Kidney tubule cell (primary cell): ENCODE measurements at places on chromosomes 12 and 14.
A peak's percentile ranks its signal among the peaks of the same experiment; 100 is the strongest.

DNA sequence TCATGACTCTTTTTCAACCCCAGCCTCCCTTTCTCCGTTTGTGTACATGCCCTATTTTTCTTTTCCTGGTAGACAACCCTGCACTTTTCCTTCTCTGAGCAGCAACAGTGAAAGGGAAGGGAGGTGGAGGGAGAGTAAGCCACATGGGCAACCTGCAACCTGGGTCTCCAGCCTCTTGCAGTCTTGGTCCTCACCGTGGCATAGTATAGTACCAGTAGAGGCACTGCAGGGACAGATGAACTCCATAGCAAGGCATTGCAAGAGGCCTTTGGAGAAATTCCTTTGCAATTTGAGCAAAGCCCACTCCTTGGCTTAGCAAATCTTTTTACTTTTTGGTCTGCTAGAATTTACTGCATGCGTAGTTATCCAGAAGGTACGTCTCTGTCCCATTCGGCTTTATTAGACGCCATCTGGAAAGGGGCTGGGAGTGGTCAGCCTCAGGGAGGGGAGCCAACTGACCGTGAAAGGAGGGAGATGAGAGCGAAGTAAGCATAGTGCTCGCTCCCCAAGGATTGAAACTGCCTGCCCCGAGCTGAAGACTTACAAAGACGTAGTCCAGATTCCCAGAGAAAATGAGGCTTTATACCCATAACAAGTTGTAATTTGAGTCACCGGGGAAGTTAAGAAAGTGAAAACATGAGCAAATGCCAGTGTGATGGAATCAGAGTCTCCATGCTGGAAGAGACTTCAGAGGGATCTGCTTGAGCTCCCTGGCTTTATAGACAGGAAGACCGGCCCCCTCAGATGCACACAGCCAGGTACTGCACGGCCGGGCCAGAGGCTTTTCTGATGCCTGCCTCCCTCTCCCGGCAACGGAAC lies 332.0 kb downstream of the CACNA1C start:
- peak; percentile 47 for DNase-seq

GRCh38 chr14:77094672-77095284 lies 3.3 kb upstream of the CIPC start:
- peak; percentile 76 for DNase-seq

DNA sequence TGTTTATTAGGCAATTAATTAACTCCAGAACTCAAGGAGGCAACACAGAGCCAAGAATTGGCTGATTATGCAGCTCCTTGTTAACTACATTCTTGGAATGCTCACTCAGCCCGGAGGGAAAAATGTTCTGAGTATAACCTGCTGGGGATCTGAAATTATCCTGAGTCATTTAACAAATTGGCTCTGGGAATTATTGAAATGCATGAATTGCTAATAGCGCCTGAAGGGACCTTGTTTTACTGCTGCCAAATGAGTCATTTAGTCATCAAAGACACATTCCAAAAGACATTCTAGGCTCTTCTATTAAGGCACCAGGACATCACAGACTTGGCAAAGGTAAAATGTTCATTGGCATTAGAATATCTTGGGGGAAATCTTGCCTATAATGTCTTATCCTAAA lies 13.0 kb downstream of the TMEM52B start:
- peak; percentile 83 for DNase-seq

- no peak for DNase-seq
Observed at GRCh38 chr12:116880213-116880816, 926 bp downstream of the HRK start.

DNA sequence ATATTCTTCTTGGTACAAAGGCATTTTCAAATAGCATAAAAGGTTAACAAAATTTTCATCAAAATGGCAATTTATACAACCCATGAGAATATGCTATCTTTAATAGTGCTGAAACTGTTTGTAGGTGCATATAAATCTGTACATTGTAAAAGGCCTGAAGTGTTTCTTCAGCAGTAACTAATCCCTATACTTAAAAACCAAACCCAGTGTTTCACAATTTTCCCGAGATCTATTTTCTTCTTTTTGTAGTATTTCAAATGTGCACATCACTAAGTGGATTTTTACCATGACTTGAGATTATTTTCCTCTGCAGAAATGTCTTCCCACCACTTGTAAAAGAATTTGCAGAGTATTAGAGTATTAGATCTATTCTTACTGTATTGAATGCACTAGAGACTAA lies 76.5 kb downstream of the FERMT2 start:
- no peak for DNase-seq

DNA sequence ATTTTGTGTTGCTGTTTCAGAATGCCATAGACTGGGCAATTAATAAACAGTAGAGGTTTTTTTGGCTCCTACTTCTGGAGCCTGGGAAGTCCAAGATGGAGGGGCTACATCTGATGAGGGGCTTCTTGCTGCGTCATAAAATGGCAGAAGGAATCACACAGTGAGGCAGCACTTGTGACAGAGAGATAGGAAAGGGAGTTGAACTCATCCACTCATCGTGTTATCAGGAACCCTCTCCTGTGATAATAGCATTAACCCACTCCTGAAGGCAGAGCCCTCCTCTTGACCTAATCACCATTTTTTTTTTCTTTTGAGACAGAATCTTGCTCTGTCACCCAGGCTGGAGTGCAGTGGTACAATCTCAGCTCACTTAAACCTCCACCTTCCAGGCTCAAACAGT lies 9.7 kb downstream of the TDG start:
- DNase-seq, result no peak

DNA sequence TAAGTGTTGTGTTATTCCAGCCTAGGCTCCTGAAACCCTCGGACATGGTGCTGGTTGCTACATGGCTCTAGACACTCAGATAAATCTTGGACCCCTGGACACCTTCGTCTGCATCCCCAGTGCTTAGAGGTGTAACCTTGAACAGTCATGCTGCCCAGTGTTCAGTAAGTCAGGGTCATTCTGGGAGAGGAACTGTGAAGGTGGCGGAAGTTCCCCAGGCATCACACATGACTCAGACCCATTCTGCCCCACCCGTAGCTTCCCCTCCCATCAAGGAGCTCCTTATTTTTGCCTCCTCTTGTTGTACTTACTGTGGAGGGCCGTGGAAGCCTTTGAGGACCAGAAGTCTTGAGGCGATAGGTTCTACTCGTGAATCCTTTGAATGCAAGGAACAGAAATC lies 18.1 kb upstream of the SSPN start:
- peak; percentile 57 for DNase-seq

DNA sequence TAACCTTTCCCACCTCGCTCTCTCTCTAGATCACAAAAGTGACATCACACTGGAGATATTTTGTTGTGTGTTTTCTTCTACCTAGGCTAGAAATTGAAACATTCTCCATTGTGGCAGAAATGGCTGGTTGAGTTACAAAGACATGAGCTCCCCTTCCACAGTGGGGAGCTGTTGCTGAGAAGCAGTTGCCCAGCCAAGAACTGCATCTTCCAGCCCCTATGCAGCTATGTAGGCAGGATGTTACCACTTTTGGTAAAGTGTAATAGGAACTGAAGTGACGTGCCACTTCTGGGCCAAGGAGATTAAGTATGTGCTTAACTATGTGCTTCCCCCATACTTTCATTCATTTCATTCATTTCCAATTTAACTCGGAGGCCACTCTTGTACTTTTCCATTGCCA lies 138.7 kb upstream of the E2F7 start:
- no peak for DNase-seq

DNA sequence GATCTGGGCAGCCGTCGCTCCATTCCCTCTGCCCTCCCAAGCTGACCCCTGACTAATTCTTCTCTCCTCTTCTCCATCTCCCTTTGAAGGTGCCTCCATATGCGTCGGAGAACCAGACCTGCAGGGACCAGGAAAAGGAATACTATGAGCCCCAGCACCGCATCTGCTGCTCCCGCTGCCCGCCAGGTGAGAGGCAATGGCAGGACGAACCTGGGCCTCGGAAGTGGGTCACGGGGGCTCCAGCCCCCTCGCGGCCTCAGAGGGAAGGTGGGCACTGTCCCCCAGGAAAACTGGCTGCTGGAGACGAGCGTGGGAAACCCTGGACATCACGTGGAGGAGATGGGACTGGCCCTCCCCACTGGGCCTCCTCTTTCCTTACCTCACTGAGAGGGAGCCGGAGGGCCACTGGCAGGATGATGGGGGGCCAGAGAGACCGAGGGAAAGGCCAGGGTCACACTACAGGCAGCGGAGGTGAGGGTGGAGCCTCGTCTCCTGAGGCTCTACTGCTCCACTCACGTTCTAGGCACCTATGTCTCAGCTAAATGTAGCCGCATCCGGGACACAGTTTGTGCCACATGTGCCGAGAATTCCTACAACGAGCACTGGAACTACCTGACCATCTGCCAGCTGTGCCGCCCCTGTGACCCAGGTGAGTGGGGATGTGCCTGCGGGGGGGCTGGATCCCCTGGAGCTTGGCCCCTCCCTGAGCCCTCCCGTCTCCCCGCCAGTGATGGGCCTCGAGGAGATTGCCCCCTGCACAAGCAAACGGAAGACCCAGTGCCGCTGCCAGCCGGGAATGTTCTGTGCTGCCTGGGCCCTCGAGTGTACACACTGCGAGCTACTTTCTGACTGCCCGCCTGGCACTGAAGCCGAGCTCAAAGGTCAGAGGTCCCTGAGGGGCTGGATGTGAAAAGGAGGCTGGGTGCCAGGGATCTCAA lies 806 bp downstream of the LTBR start:
- DNase-seq, result no peak

- DNase-seq, result peak; percentile 83
Observed at GRCh38 chr12:120980800-120981368, 2.5 kb downstream of the HNF1A start.

DNA sequence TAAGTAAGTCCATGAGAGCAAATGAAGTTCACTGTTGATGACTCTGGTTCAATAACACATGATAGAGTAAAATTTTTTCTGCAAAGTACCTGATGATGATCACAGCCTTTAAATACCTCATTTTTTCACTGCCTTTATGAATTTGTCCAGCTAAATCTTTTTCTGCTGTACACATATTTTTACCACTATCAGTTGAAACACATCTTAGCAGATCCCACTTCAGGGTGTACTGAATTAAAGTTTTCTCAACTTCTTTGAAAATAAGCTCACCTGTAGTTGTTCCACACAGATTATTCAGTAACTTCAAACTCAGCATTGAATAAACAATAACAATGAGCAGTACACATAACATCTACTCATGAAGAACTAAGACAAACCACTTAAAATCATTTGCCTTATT lies 385.9 kb downstream of the NELL2 start:
- DNase-seq, result no peak

DNA sequence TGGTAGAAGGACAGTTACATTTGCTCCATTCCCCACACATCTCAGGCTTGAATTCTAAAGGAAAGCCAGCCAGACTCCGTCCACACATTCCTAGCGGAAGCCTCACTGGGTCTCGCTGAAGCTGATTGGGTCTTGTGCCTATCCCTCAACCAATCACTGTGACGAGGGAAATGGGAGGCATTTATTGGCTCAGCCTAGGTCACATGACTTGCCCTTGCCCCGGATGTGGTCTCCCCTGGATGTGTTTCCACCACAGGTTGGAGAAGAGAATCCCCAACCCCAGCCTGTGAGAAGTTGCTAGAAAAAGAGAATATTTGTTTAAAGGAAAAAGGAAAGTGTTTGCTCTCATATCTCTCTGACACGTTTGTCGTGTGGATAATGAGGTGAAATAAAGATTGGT lies 93.4 kb downstream of the C12orf75 start:
- DNase-seq, result no peak
